Stimulated activated CD4-positive, alpha-beta T cell treated with anti-CD3 and anti-CD28 coated beads, Interleukin-4, amount 100 ng/mL, for 24 hours (primary cell): ENCODE measurements at places on chromosomes 12 and 14.

DNA sequence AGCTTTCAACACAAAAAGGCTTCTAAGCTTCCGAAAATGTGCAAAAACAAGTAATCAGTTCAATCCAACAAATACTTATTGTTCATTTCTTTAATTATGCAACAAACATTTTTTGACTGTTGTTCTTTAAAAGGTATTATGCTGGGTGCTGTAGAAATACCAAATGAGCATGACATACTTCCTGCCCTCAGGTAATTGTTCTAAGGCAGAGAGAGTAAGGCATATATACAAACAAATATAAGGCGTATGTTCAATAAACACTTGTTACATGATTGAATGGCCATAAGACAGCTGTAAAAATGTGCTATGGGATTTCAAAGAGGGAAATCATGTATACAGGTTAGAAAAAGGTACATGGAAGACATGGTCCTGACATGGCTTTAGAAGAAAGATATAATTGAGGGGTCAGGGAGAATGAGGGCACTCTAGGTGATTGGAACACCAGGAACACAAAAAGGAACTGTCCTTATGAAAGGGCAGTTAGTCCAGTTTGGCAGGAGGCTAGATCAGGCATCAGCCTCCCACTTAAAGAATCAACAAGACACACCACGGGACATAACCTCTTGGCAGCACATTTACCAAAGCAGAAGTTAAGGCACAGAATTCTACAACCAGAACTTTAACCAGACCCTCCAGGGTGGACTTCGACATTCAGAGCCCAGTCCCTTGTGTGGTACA, 135.8 kb upstream of the SCAF11 start:
- DNase-seq, result no peak

DNA sequence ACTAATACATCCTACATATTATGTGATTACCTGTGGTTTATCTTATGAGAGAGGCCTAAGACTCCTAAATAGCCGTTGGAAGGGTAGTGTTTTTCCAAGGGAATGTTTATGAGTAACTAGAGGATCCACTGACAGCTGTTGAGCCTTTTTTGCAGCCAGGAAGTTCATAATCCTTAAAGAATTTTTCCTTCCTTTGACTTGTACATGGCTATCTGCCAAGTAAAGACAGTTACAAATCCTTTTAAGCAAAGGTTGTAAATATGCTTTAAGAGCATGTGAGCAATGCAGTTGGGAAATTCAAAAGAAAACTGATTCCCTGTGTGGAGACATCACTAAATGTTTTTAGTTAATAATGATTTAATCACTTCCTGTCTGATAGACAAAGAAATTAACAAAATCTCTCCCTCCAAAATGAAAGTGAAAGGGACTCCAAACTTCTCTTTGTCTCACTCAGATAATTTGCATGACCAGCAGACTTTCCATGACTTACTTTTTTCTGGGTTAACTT, 333.8 kb downstream of the PDZRN4 start:
- no peak for DNase-seq

DNA sequence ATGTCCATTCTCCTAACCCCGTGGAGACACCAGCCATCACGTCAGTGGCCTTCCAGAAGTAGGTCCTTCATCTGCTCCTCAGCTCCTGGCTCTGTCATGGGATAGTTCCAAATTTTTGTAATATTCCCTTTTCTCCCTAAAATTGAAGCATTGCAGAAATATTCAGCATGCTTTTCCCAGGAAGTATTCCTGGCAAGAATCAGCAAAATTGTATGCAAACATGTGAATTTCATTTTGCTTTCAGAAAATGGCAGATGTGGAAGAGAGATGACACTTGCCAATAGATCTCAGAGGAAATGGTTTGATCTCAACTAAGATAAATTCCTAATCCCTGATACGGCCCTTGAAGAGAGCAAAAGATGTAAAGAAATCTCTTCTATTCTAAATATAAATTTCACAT, 298.9 kb downstream of the ITPR2 start:
- no peak for DNase-seq

- DNase-seq, result no peak
Observed at GRCh38 chr12:19430988-19431387, 8.3 kb upstream of the AEBP2 start.

DNA sequence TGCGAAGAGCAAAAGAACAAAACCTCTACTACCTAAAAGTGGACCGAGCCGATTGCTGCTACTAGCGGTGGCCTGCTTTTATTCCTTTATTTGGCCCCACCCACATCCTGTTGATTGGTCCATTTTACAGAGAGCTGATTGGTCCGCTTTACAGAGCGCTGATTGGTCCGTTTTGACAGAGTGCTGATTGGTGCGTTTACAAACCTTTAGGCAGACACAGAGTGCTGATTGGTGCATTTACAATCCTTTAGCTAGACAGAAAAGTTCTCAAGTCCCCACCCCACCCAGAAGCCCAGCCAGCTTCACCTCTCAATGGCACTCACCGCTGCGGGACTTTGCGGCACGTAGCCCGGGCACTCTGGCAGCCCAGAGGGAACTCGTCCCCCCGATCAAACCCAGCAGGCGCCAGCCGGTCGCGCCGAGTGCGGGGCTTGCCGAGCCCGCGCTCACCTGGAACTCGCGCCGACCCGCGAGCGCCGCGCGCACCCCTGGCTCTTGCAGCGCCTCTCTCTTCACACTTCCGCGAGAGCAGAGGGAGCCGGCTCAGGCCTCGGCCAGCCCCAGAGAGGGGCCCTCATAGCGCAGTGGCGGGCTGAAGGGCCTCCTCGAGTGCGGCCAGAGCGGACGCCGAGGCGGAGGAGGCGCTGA, 8.7 kb upstream of the FGD4 start:
- DNase-seq, result no peak

DNA sequence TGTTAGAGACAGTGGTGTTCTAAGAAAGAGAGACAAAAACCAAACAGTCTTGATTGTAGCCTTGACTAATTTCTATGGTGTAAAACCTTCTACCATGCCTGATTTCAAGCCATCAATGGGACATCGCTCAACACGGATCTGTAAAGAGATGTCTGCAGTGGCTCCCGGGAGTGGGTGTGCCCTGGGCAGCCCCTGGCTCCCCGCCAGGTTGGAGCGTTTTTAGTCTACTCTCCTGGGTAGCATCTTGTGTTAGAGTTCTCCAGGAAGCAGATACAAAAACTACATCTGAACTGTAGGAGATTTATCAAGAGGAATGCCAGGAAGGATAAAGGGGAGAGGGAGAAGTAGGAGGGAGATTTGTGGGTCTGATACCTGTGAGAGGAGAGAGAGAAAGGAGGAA, 1212.9 kb downstream of the BCL11B start:
- DNase-seq, result no peak

GRCh38 chr12:119373666-119374065, 39.1 kb downstream of the CCDC60 start:
- no peak for DNase-seq

DNA sequence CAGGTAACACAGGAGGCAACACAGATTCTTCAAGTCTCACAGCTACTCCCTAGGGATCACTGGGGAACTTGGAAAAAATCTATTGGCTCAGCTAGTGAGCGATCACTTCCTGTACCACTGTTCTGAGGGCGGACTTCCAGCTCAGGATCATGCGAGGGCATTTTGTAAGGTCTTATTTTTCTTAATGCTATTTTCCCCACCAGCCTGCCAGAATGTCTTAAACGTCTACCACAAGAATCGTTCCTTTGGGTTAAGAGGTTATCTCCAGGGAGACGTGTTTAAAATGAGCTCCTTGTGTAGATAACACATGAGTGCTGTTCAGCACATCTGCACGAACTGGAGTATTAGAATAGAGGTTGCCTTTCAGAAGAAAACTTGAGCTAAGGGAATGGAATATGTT, 162.6 kb downstream of the ETNK1 start:
- DNase-seq, result no peak

DNA sequence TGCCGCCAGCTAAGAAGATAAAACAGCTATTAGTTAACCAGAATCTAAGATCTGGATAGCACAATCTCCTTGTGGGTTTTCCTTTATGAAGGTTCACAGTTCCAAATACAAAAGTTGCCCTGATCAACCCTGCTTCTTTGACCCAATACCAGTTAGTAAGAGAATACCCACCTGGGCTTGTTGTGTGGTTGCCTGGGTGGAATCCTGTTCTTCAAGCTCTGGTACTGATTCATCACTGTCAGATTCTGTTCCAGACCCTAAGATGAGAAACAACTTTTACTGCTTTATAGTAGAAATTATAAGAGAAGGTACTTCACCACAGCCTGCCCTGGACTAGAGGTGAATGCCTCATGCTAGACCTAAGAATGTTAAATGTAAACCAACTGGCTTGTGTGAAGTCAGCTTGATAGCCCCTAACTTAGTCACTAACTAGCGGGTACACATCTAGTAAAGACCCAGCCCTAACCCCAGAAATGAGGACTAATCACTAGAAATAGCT, 10.6 kb downstream of the NACA start:
- DNase-seq, result no peak

- DNase-seq, result no peak
Observed at GRCh38 chr12:22268973-22269372, 65.5 kb downstream of the ST8SIA1 start.

DNA sequence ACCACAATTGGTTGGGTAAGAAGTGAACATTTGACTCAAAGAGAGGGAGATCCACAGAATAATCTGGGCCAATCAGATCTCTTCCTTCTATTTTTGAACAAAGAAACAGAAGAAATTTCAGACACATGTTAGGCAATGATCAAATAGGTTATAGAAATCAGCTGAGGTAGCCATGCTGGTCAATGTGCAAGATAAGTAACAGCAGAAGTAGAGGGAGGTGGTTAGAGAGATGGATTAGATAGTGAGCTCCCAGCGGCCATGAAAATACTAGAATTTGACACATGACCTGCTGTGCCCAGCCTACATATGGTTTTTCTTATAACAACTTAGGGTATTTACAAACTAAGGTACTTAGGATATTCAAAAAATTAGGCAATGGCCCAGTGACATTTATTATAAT, 230.9 kb upstream of the ARID2 start:
- DNase-seq, result no peak

DNA sequence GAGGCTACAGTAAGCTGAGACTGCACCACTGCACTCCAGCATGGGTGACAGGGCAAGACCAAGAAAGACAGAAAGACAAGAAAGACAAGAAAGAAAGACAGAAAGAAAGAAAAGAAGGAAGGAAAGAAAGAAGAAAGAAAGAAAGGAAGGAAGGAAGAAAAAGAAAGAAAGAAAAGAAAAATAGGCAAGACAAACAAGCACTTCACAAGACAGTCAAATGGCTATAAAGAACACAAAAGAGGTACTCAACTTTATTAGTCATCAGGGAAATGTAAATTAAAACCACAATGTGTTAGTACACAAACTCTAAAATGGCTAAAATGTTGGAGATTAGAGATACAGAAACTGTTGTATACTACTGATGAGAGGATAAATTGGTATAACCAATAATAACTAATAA, 6.6 kb downstream of the ATXN3 start:
- no peak for DNase-seq

DNA sequence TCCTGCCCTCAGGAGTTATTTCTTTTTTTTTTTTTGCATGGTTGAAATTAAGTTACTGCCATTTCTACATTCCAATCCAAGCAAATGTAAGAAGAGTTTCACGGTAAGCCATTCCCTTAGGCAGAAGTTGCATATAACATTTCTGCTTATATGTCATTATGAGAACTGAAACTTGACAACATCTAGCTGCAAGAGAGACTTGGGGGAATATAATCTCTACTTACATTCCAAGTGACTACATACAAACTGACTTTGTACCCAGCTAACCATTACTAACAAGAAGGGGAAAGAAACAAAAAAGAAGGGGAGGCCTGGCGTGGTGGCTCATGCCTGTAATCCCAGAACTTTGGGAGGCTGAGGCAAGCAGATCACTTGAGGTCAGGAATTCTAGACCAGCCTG, 7.3 kb upstream of the RESF1 start:
- DNase-seq, result no peak

- DNase-seq, result no peak
Observed at GRCh38 chr12:42704810-42705401, 115.4 kb upstream of the PRICKLE1 start.

- no peak for DNase-seq
Observed at GRCh38 chr12:113724794-113725556, 241.2 kb downstream of the RBM19 start.

DNA sequence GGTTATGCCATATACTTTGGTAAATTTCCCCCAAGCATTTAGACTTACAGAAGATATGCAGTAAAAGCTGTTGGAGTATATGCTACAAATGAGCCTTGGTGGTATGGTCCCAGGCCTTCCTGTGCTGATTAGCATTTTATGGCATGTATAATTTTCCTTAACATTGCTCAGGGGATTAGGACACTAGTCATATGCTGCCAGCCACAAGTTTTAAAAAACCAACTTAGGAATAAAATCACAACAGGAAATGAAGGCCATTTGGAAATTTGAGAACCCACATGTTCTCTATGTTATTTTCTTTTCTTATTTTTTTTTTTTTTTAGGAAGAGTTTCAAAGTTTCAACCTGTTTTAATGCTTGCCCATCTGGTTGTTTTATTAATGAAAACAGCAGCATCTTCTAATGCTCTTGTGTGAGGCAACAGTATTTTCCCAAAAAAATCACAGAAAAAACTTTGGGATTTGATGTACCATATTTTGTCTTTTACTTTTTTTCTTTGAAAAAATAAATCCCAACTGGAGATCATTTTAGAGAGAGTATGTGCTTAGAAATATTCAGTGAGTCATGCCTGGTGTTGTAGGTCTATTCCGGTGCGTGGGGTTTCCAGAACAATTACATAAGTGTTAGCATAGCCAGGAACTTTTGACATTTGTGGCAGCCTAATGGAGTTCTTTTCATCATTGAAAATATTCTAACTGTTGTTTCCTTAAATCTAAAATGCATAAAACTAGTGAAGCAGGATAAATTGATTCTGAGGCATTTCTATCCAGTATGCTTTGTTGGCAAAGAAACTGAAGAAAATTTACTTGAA, 21.7 kb upstream of the DUSP6 start:
- DNase-seq, result no peak

DNA sequence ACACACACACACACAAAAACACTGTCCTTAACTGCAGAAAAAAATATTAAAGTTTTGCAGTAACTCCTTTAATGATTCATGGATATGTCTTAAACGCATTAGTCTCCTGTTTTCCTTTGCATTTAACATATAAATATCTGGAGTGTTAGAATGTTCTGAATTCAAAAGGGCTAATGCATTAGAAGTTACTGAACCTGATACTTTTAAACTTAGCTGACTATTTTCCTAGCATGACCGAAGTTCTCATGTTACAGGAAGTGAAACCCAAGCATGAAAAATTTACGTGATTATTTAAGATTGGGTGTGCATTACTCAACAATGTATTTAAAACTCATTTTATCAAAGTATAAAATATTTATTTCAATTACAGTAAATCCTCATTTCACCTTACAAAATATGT, 791.2 kb downstream of the FLRT2 start:
- DNase-seq, result no peak

DNA sequence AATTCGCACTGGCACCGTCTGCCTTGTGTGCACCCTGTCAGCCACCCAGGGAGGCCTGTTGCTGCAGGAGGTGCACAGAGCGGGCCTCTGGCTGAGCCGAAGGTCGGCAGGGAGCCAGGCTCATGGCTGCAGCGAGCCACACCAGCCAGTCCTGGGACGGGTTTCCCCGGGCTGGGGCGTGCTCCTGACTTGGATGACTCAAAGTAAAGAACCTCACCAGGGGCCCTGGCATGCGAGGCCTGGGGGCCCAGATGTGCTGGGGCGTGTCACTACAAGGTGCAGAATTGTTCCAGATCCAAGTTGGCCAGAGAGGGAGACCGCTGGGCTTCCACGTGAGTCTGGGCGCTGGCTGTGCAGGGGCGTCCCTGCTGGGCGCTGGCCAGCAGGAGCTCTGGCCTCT, 34.5 kb downstream of the FBRSL1 start:
- no peak for DNase-seq
